Sigmoid colon (tissue), 7 donors: ENCODE measurements at places on chromosomes 2 and 18. TPM values are rescaled to one million over a fixed set of nuclear protein-coding genes. Genes with fewer than 3 reads are reported as not detected.

The SPR gene
- 58.9 TPM for polyA plus RNA-seq

The SCYGR7 gene
- not detected for polyA plus RNA-seq

GRCh38 chr2:121207494-121207893, 77.5 kb downstream of the TFCP2L1 start:
- no peak for DNase-seq

The QPCT gene
- polyA plus RNA-seq = 2.5 TPM

DNA sequence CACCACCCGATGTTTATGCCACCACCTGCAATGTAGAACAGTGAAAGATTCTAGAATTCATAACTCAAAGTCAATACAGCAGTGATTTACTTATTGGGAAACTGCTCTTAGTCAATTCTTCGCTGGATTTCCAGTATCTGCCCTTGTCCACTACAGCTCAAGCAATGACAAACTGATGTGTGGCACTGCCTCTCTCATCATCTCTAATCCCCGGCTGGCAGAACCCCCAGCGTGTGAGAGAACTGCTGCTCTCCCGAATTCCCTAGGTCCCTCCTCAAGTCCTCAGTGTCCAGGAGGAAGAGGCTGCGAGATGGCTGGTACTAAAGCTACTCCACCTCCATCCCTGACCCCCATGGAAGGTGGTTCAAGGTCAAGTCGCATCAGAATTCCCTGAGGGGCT, 1.6 kb downstream of the TXNL4A start:
- DNase-seq = no peak

GRCh38 chr2:126896471-126896870, 2.2 kb upstream of the TEX51 start:
- no peak for DNase-seq

The SALL3 gene
- not detected for polyA plus RNA-seq

- DNase-seq = no peak
Measured at GRCh38 chr2:122480501-122481243, 725.2 kb downstream of the TSN start.
